ENCODE measurements at places on chromosomes 2 and 18. TPM values are rescaled to one million over a fixed set of nuclear protein-coding genes. Genes with fewer than 3 reads are reported as not detected.
A peak's percentile ranks its signal among the peaks of the same experiment; 100 is the strongest.

DNA sequence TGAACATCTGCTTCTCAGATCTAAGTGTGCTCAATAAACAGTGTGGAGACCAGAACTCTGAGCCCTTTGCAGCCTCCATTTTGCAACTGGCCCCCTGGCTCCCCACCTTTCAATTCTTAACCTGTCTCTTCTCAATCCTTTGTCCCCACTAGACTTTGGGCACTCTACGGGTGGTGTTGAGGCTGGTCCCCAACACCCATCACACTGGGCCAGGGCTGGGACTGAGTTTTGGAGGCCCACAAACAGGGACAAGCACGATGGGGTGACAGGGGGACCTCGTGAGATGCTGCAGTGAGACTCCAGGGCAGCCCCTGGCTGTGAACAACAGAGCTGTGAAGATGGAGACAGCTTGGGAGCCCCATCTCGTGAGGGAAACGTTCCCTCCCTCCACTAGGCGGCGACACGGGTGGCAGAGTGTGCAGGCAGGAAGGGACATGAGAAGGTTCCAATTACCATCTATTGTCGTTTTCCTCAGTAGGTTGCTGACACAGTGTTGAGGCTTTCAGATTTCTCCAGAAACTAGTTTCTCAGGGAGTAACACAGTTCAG is 1.2 kb downstream of the ANKMY1 start:
- H3K36me3 ChIP-seq = peaks cover 27% of the 10 kb centered on the region
- H3K27ac ChIP-seq = no peak overlapping the region
- H3K4me3 ChIP-seq = no peak overlapping the region
- peak; percentile 64 for DNase-seq
- no peaks in the 10 kb centered on the region for H3K27me3 ChIP-seq
- H3K4me1 ChIP-seq = peaks cover 55% of the 10 kb centered on the region

GRCh38 chr2:150225030-150225429 is 262.4 kb downstream of the RND3 start:
- no peaks in the 10 kb centered on the region for H3K36me3 ChIP-seq
- no peak for DNase-seq
- H3K4me1 ChIP-seq = no peaks in the 10 kb centered on the region
- no peak overlapping the region for H3K4me3 ChIP-seq

DNA sequence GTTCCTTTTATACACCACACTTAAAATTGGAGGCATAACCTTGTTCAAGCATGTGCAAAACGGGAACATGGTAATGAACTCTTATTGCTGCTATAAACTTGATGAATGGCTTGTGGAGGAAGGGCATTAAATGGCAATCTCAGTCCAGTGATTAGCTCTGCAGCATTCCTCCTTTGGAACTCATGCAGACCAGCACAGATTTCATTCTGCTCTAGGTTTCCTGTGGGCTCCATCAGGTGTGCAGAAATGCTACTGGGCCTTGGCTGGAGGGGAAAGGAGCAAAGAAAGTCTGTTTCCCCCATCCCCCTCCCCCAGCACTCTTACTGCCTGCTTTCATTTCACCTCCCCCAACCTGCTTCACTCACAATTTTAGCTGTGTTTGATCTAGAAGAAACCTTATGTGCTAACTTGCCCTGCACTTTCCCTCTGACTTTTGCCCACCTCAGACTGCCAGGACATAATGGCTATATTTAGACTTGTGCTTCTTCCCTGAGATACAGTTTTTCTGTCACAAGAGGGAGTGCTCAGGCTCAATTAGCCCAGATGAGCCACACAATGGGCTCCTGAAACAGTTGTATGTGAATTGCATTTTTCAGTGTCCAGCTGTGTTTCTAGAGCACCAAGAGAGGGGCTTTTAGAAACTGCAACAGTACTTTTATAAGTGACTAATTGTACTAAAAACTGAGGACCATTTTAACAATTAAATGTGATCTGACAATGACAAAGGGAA is 109.8 kb downstream of the FSHR start:
- H3K4me1 ChIP-seq = no peaks in the 10 kb centered on the region
- no peak for DNase-seq
- no peaks in the 10 kb centered on the region for H3K36me3 ChIP-seq
- no peaks in the 10 kb centered on the region for H3K27me3 ChIP-seq

DNA sequence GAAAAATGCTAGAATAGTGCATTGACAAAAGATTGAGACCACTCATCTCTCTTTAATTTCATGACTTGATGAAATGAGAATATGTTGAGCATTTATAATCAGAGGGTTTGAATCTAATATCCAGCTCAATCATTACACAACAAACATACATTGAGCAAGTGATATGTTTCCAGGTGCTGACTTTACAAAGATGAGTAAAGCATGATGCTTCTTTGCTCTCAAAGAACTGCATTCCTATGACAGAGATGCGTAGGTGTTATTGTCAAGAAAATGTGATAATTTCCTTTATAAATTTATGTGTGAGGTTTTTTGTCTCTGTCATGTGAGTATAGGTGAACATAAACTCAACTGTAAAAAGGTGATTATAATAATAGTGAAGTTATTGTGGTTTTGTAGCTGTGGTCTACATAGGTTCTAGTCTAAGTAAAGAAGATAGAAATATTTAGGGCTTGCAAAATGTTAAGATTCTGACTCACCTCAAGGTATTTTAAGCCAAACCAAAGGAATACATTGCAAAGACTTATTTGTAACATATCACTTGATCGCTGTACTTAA is 389.8 kb downstream of the GALNT13 start:
- no peaks in the 10 kb centered on the region for H3K4me1 ChIP-seq
- no peak overlapping the region for H3K27ac ChIP-seq
- H3K36me3 ChIP-seq = no peaks in the 10 kb centered on the region

GRCh38 chr18:11664286-11664685 is 24.8 kb upstream of the GNAL start:
- H3K27ac ChIP-seq = no peak overlapping the region
- no peaks in the 10 kb centered on the region for H3K36me3 ChIP-seq
- H3K4me3 ChIP-seq = no peak overlapping the region

DNA sequence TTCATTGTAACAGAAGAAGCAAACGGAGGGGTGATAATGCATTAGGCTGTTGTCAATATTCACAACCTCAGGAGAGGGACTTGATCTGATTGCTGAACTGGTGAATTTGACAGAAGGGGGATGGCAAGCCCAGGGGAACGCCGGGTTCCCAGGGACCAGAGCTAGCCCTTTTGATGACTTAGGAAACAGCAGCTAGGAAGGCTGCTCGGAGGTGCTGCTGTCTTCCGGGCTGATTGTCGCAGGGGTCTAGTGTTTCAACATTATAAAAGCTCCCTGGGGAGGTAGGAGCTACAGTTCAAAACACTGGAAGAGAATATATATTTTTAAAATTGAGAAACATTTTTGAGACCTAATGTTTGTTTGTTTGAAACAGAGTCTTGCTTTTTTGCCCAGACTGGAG is 47.3 kb downstream of the CD8B2 start:
- no peak overlapping the region for H3K27ac ChIP-seq
- no peaks in the 10 kb centered on the region for H3K36me3 ChIP-seq
- no peak overlapping the region for H3K4me3 ChIP-seq
- H3K4me1 ChIP-seq = no peaks in the 10 kb centered on the region
- no peak for DNase-seq

- H3K4me3 ChIP-seq = peak overlapping the region; percentile 97
- peak overlapping the region; percentile 87 for H3K27ac ChIP-seq
- peaks cover 35% of the 10 kb centered on the region for H3K4me1 ChIP-seq
- H3K27me3 ChIP-seq = no peaks in the 10 kb centered on the region
Measured at GRCh38 chr2:86442642-86443005, 1.5 kb downstream of the KDM3A start.

DNA sequence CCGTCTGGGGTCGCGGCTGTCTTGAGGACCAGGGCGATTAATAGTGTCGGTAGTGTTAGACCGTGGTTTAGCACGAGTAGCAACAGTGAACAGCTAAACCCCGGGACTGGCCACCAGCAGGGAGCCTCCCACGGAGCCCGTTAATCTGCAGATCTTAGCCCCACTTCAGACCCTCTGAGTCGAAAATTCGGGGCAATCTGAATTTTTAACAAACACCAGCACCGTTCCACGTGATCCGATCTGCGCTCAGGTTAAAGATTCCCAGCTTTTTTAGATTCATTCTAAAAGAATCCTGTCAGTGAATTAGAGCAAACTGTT is 479 bp upstream of the ATP5F1A start:
- H3K27ac ChIP-seq = peak overlapping the region; percentile 90
- H3K27me3 ChIP-seq = no peaks in the 10 kb centered on the region
- no peak for DNase-seq
- H3K4me1 ChIP-seq = peaks cover 28% of the 10 kb centered on the region
- peak overlapping the region; percentile 95 for H3K4me3 ChIP-seq
- peaks cover 10% of the 10 kb centered on the region for H3K36me3 ChIP-seq

- DNase-seq = no peak
- no peak overlapping the region for H3K4me3 ChIP-seq
- H3K27me3 ChIP-seq = no peaks in the 10 kb centered on the region
- no peak overlapping the region for H3K27ac ChIP-seq
- no peaks in the 10 kb centered on the region for H3K4me1 ChIP-seq
Measured at GRCh38 chr18:75421656-75422055, 5.8 kb downstream of the SMIM21 start.

GRCh38 chr2:217371781-217372213 is 511.9 kb upstream of the TNP1 start:
- no peaks in the 10 kb centered on the region for H3K27me3 ChIP-seq
- no peaks in the 10 kb centered on the region for H3K4me1 ChIP-seq
- no peak for DNase-seq
- H3K27ac ChIP-seq = no peak overlapping the region

GRCh38 chr18:66966171-66966570 is 362.3 kb upstream of the CDH19 start:
- H3K36me3 ChIP-seq = no peaks in the 10 kb centered on the region
- no peaks in the 10 kb centered on the region for H3K4me1 ChIP-seq
- no peak overlapping the region for H3K27ac ChIP-seq
- no peak for DNase-seq

GRCh38 chr2:57448816-57449215 is 597.8 kb upstream of the VRK2 start:
- H3K4me1 ChIP-seq = no peaks in the 10 kb centered on the region
- H3K27ac ChIP-seq = no peak overlapping the region
- H3K4me3 ChIP-seq = no peak overlapping the region
- DNase-seq = no peak
- H3K36me3 ChIP-seq = no peaks in the 10 kb centered on the region

DNA sequence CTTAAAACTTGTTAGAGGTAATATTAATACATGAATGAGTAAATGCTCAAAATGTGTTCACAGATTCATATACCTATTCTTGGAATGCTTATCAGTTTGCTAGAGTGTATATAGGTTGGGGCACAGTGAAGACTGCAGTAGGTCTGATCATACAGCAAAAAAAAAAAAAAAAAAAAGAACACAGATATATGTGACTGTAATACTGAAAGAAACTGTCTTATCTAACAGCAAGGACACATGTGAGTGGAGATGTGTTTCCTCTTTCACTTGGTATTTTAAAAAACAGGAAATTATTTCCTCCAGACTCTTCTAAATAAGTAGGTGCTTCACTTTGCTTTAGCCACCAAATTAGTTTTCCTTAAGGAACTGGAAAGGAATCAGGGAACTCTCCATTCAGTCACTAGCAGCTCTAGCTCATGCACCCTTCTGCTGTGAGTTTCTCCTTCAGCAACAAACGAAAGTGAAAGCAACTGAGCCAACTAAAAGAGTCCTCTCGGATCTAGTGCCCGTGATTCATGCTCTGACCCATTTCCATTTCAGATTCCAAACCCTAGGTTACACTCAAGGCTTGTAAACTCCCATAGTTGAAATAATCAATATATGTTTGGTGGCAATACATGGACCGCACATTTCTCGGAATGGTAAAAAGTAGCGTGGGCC is 98.5 kb downstream of the DSEL start:
- H3K4me1 ChIP-seq = no peaks in the 10 kb centered on the region
- H3K4me3 ChIP-seq = peak overlapping the region; percentile 44
- H3K27ac ChIP-seq = peak overlapping the region; percentile 0
- H3K27me3 ChIP-seq = no peaks in the 10 kb centered on the region

DNA sequence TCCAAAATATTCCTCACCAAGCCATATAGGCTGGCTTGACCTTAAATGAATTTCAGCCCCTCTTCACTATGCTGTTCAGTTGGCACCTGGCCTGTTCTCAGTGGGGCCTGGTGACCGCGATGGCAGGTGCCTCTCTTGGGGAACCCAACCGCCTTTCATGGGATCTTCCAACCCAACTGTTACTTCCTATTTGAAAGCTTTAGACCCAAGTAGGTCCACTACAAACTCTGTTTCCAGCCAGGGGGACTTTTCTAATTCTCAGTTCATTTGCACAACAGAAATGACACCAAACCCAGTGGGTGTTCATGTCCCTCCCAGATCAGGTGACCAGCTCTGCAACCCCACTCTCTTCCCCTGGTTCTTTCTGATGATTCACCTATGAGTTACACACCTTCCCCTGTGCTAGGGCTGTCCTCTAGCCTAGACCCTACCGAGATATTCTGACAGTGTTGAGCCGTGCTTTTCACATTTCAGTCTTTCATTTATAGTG is 35.6 kb upstream of the NDUFV2 start:
- H3K36me3 ChIP-seq = no peaks in the 10 kb centered on the region
- no peaks in the 10 kb centered on the region for H3K4me1 ChIP-seq
- H3K4me3 ChIP-seq = no peak overlapping the region
- H3K27ac ChIP-seq = peak overlapping the region; percentile 12
- no peak for DNase-seq

Gene OSBPL1A
- total RNA-seq = 5.6 TPM

Gene AP1S3
- 2.9 TPM for total RNA-seq

Gene MOGAT1
- not detected for total RNA-seq

Gene CFC1
- not detected for total RNA-seq

Gene MDH1B
- not detected for total RNA-seq

Gene UGT1A5
- total RNA-seq = not detected

Gene ASPRV1
- 1.2 TPM for total RNA-seq

Gene REEP1
- 0.22 TPM for total RNA-seq
